Metanephros (tissue), 2 donors: ENCODE measurements at places on chromosomes 4 and X. TPM values are rescaled to one million over a fixed set of nuclear protein-coding genes. Genes with fewer than 3 reads are reported as not detected.

ATP1B4 gene
- total RNA-seq = 31.2 TPM

NALF2 gene
- 0.23 TPM for total RNA-seq

INTS12 gene
- 15.8 TPM for total RNA-seq

ADRA2C gene
- total RNA-seq = 11.1 TPM

MAGEC3 gene
- not detected for total RNA-seq
